ENCODE measurements at places on chromosomes 6 and 20. TPM values are rescaled to one million over a fixed set of nuclear protein-coding genes. Genes with fewer than 3 reads are reported as not detected.
A peak's percentile ranks its signal among the peaks of the same experiment; 100 is the strongest.

GRCh38 chr20:47008842-47009518 lies 114.3 kb downstream of the EYA2 start:
- no peak overlapping the region for H3K4me3 ChIP-seq
- H3K4me1 ChIP-seq, result peaks cover 6% of the 10 kb centered on the region
- H3K36me3 ChIP-seq, result peaks cover 25% of the 10 kb centered on the region
- H3K27me3 ChIP-seq, result peaks cover 9% of the 10 kb centered on the region

- H3K4me3 ChIP-seq, result no peak overlapping the region
- H3K4me1 ChIP-seq, result peaks cover 21% of the 10 kb centered on the region
- H3K27ac ChIP-seq, result no peak overlapping the region
These were observed 4.7 kb upstream of the PBOV1 start for GRCh38 chr6:138222901-138223546.

- H3K4me1 ChIP-seq, result no peaks in the 10 kb centered on the region
- no peaks in the 10 kb centered on the region for H3K36me3 ChIP-seq
- H3K27me3 ChIP-seq, result peaks cover 2% of the 10 kb centered on the region
- H3K4me3 ChIP-seq, result no peak overlapping the region
- no peak overlapping the region for H3K27ac ChIP-seq
These were observed 105.4 kb downstream of the TSHZ2 start for GRCh38 chr20:53077373-53078205.

GRCh38 chr6:71334768-71335167 lies 46.2 kb downstream of the OGFRL1 start:
- no peaks in the 10 kb centered on the region for H3K4me1 ChIP-seq
- no peak for DNase-seq
- peaks cover 5% of the 10 kb centered on the region for H3K36me3 ChIP-seq
- no peak overlapping the region for H3K4me3 ChIP-seq
- peaks cover 1% of the 10 kb centered on the region for H3K27me3 ChIP-seq

GRM1 gene
- 0.17 TPM for total RNA-seq

SLC9A8 gene
- 10.6 TPM for total RNA-seq

GRCh38 chr6:23420659-23421350 lies 705.2 kb upstream of the NRSN1 start:
- DNase-seq, result no peak
- H3K4me1 ChIP-seq, result no peaks in the 10 kb centered on the region
- H3K27ac ChIP-seq, result no peak overlapping the region
- H3K36me3 ChIP-seq, result no peaks in the 10 kb centered on the region

- H3K27ac ChIP-seq, result no peak overlapping the region
- no peaks in the 10 kb centered on the region for H3K36me3 ChIP-seq
- H3K4me1 ChIP-seq, result peaks cover 14% of the 10 kb centered on the region
These were observed 5.5 kb downstream of the ELMO2 start for GRCh38 chr20:46400828-46401477.

HRH3 gene
- total RNA-seq, result 13.7 TPM

CCDC28A gene
- total RNA-seq, result 10.1 TPM

DNA sequence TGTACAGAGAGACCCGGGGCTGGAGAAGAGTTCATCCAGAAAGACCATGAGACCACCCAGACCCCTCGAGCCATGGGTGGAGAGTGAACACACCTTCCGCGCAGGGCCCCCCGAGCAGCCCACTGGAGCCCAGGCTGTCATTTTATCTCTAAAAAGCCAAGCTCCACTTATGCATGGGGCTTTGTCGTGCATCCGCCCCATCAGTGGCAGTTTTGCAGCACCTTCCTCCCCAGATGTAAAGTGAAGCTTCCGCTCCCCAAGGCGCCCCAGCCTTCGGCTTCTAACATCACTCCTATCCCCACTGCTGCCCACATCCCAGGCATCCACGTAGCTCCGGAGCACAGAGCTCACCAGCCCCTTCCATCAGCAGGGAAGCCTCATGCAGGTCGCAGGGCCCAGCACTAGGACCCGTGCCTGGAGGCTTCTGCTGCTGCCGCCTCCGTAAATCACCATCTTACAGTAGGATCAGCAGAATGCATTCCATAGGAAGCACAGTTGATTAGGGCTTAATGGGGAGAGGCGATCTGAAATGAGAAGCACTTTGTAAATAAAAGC lies 301.1 kb downstream of the TAF4 start:
- H3K27me3 ChIP-seq, result peaks cover 5% of the 10 kb centered on the region
- no peak overlapping the region for H3K4me3 ChIP-seq

DNA sequence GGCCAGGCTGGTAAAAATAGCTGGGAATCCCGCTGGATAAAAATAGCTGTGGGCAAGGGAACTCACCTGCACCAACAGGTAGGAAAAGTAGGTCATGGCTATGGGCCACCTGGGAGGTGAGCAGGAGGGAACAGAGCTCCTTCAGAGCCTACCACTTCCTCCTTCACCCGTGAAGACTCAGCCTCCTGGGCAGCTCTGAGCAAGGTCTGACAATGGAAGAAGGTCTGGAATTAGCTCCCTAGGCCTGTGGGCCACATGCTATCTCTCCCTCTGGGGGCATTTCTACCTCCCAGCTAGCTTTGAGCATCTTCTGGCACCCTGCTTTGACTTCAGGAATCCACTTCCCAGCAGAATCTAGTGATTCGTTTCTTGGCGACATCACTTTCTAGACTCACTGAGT lies 153.9 kb downstream of the MRPL14 start:
- DNase-seq, result no peak
- H3K4me1 ChIP-seq, result no peaks in the 10 kb centered on the region
- H3K27me3 ChIP-seq, result peaks cover 9% of the 10 kb centered on the region
- H3K36me3 ChIP-seq, result no peaks in the 10 kb centered on the region
- H3K4me3 ChIP-seq, result no peak overlapping the region
- no peak overlapping the region for H3K27ac ChIP-seq

ACTL10 gene
- total RNA-seq, result 1.0 TPM

GRCh38 chr20:19928328-19929011 lies 88.7 kb upstream of the NAA20 start:
- no peak overlapping the region for H3K4me3 ChIP-seq
- no peaks in the 10 kb centered on the region for H3K4me1 ChIP-seq
- no peak for DNase-seq
- peaks cover 11% of the 10 kb centered on the region for H3K36me3 ChIP-seq

F13A1 gene
- total RNA-seq, result not detected

DNA sequence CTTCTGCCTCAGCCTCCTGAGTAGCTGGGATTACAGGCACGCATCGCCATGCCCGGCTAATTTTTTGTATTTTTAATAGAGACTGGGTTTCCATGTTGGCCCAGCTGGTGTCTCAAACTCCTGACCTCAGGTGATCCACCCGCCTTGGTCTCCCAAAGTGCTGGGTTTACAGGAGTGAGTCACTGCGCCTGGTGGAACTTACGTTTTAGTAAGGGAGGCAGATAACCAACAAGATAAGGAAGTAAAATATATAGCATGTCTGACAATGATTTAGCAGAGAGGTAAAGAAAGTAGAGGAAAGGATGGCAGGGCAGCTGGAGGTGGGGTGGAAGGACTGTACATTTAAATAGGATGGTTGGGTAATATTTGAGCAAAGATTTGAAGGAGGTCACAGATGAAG lies 12.8 kb upstream of the MYMX start:
- peaks cover 11% of the 10 kb centered on the region for H3K4me1 ChIP-seq
- no peak overlapping the region for H3K4me3 ChIP-seq
- peaks cover 4% of the 10 kb centered on the region for H3K27me3 ChIP-seq
- H3K36me3 ChIP-seq, result no peaks in the 10 kb centered on the region

DNA sequence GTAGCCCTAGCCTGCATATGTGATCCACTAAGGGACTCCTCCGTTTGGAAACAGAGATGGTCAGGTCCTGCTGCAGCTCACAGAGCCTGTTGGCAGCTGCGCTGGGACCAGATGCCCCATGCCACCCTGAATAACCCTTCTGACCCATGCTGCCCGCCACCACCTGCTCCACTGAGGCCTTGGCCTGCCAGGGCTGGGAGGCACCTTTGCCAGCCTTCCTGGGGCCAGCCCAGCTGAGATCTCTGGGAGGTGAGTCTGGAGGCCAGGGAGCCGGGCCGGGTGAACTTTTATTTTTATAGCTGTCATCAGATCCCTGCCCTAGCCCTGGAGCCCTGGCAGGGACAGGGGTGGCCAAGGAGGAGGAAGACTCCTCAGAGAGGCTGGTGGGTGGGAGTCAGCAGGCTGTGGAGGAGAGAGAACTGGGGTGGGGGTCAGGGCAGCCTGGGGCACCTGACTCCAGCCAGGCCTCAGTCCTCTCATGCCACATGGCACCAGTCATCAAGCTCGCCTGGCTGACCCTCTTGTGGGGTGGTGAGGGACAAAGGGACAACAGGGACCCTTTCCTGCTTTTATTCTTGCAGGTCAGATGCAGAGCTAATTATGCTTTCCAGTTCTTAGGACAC lies 10.0 kb downstream of the CEBPB start:
- H3K4me1 ChIP-seq, result peaks cover 3% of the 10 kb centered on the region
- H3K27ac ChIP-seq, result no peak overlapping the region
- H3K4me3 ChIP-seq, result no peak overlapping the region
- H3K36me3 ChIP-seq, result peaks cover 15% of the 10 kb centered on the region
- DNase-seq, result no peak

FAM217A gene
- total RNA-seq, result not detected

DNA sequence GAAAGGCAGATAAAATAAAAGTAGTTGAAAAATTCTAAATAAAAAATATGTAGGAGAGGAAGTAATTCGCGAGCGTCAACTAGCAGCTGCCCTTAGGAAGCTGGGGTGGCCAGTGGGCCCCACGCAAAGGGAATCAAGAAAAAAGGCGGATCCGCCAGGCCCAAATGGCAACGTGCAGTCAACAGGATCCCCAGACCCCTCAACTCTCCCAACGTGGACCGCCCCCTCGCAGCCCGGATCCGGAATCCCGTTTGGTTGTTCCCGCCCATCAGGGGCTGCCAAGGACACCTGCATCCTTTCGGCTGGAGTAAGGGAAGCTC lies 296 bp downstream of the DZANK1 start:
- H3K4me1 ChIP-seq, result peaks cover 5% of the 10 kb centered on the region
- no peak for DNase-seq
- peak overlapping the region; percentile 95 for H3K4me3 ChIP-seq
- H3K36me3 ChIP-seq, result no peaks in the 10 kb centered on the region

GRCh38 chr6:100968949-100969348 lies 87.8 kb upstream of the ASCC3 start:
- peaks cover 5% of the 10 kb centered on the region for H3K4me1 ChIP-seq
- no peaks in the 10 kb centered on the region for H3K27me3 ChIP-seq
- H3K4me3 ChIP-seq, result no peak overlapping the region
- DNase-seq, result no peak
- H3K36me3 ChIP-seq, result peaks cover 4% of the 10 kb centered on the region
- H3K27ac ChIP-seq, result no peak overlapping the region

DNA sequence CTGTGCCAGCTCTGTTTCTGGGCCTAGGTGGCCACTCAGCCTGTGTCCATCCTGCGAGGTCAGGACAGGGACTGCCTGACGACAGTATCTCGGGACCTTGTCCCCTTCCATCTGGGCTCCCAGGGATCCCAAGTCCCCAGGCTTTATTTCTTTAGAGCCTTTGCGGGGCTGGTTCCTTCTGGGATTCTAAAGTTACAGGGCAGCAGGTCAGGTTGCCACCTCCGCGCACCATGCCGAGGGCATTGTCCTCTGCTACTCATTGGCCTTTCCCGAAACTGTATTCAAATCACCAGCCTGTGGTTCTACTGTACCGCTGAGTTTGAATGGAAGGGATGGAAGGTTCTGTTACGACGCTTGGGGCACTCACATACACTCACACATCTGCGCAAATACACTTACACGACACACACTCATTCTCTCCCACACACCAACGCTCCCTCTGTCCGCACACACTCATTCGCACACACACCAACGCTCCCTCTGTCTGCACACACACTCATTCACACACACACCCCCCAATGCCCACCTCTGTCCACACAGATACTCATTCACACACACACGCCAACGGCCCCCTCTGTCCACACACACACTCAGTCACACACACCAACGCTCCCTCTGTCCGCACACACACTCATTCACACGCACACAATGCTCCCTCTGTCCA lies 59.8 kb upstream of the THBS2 start:
- no peak for DNase-seq
- no peak overlapping the region for H3K4me3 ChIP-seq
- no peak overlapping the region for H3K27ac ChIP-seq
- H3K4me1 ChIP-seq, result no peaks in the 10 kb centered on the region
- H3K27me3 ChIP-seq, result no peaks in the 10 kb centered on the region

GRCh38 chr20:9110365-9110764 lies 41.5 kb downstream of the PLCB4 start:
- H3K4me1 ChIP-seq, result no peaks in the 10 kb centered on the region
- H3K27ac ChIP-seq, result no peak overlapping the region
- H3K36me3 ChIP-seq, result no peaks in the 10 kb centered on the region
- DNase-seq, result no peak
- no peak overlapping the region for H3K4me3 ChIP-seq
- no peaks in the 10 kb centered on the region for H3K27me3 ChIP-seq

DNA sequence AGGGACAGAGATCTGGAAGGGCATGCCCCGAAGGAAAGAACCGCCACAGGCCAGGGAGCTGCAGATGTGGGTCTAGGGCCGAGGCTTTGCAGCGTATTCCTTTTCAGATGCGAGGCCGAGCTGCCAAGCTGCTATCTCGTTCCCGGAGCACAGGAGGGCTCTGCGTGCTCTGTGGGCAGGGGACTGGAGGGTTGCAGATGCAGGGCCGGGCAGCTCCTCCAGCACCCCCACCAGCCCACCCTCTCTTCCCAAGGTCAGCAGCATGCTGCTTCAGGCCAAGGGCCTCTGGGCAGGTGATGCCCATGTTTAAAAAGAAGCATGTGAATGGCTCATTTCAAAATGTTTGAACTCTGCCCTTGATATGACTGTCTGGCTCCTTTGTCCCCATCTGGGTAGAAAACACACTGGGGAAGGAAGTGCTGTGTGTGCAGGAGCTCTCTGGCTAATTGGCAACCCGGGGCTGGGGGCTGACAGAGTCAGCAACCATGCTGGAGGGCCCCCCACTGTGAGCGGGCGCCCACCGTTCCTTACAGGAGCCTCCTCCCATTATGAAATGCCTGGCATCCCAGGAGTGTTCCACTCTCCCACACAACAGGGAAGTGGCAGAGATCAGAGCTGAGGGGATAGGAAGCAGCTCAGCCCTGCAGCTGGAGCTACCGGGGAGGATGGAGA lies 353.3 kb downstream of the ZFAND3 start:
- H3K27me3 ChIP-seq, result peaks cover 10% of the 10 kb centered on the region
- H3K27ac ChIP-seq, result no peak overlapping the region
- H3K4me1 ChIP-seq, result peaks cover 53% of the 10 kb centered on the region

GRCh38 chr20:25053255-25054031 lies 4.5 kb downstream of the ACSS1 start:
- DNase-seq, result no peak
- H3K4me3 ChIP-seq, result no peak overlapping the region
- H3K27ac ChIP-seq, result no peak overlapping the region
- no peaks in the 10 kb centered on the region for H3K4me1 ChIP-seq
- no peaks in the 10 kb centered on the region for H3K36me3 ChIP-seq

GRCh38 chr6:147322299-147323162 lies 118.3 kb downstream of the STXBP5 start:
- H3K36me3 ChIP-seq, result no peaks in the 10 kb centered on the region
- H3K27me3 ChIP-seq, result no peaks in the 10 kb centered on the region
- no peak for DNase-seq
- H3K4me3 ChIP-seq, result no peak overlapping the region
- peaks cover 3% of the 10 kb centered on the region for H3K4me1 ChIP-seq

DPM1 gene
- total RNA-seq, result 31.9 TPM

DNA sequence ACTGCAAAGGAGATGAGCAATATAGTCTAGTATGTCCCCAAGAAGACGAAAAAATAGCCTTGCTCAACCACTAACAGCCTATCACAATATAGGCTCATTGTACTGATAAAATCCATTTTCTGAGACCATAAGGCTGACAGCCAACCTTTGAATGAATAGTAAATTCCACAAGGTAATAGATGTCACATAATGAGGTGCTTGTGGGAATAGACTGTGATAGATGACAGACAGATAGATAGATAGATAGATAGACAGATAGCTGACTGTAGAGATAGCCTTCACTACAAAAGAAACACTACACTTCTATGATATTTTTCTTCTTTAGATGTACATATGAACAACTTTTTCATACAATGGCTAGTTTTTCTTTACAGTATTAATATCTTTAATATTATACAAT lies 760.3 kb upstream of the NRSN1 start:
- H3K4me1 ChIP-seq, result peaks cover 1% of the 10 kb centered on the region
- H3K27ac ChIP-seq, result no peak overlapping the region
- no peak overlapping the region for H3K4me3 ChIP-seq
